ENCODE measurements at places on chromosomes 6 and 20. TPM values are rescaled to one million over a fixed set of nuclear protein-coding genes. Genes with fewer than 3 reads are reported as not detected.

- DNase-seq: no peak
Measured at GRCh38 chr6:122289762-122290539, 109.5 kb upstream of the HSF2 start.

NFS1 gene
- total RNA-seq: 33.8 TPM

DNA sequence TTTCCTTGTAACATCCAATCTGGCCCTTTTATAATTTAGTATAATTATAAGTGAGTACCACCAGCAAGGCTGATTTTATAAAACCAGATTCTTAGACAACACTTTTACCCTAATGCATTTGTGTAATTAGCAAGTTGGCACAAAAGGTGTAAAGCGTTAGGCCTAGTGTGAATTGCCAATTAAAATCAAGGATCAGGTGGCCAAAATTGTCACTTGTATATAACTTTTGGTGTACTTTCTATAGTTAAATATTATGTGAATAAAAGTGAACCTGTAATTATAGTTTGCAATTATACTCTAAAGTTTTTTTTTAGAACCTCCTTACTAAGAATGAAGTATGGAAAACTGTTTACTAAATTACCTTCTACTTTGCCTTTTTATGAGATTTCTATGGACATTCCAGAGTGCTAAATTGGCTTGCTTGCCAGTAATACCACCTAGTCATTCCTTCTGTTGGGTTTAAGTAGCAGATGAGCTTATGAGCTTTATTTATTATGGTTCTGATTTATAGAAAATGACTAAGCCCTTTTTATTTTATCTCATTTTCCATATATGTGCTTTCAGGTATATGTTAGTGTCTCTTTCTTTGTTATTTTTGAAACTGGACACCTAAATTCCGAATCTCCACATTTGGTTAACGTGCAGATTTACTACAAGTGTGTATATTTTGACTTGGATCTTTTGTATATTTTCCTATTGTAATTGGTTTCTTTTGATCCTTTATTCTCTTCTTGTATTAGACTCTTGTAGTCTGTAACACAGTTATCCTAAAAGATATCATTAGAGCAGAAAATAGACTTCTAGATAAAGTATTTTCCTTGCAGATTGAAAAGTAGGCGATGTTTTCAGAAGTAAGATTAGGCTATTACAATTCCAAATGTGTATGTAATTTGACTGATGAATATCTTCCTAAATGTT lies 3.9 kb downstream of the STXBP5 start:
- no peak for DNase-seq

- no peak for DNase-seq
Measured at GRCh38 chr20:56506103-56506502, 18.4 kb upstream of the FAM209A start.
